ENCODE measurements at places on chromosomes 7 and 10.

DNA sequence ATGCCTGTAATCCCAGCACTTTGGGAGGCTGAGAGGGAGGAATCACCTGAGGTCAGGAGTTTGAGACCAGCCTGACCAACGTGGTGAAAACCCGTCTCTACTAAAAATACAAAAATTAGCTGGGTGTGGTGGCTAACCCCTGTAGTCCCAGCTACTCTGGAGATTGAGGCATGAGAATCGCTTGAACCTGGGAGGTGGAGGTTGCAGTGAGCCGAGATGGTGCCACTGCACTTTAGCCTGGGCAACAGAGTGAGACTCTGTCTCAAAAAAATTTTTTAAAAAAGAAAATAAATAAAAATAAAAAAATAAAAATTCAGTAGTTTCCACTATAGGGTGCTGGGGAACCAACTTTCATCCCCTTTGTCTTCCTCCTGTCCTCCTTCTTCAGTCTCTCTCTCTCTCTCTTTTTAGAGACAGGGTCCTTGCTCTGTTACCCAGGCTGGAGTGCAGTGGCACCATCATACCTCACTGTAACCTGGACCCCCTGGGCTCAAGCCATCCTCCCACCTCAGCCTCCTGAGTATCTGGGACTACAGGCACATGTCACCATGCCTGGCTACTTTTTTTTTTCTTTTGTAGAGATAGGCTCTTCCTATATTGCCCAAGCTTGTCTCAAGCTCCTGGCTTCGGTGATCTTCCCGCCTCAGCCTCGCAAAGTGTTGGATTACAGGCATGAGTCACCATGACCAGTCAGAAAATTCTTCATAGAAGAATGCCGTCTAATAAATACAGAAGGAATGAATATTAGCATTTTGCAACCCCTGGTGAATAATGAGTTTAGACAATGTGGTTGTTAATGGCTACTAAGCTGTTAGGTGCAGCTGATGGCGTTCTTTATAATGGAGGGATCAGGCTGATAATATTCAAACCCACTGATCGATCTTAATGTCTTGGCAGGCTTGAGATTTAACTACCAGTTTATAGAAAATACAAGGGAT lies 20.6 kb downstream of the RBM20 start:
- DNase-seq: peak; percentile 35

DNA sequence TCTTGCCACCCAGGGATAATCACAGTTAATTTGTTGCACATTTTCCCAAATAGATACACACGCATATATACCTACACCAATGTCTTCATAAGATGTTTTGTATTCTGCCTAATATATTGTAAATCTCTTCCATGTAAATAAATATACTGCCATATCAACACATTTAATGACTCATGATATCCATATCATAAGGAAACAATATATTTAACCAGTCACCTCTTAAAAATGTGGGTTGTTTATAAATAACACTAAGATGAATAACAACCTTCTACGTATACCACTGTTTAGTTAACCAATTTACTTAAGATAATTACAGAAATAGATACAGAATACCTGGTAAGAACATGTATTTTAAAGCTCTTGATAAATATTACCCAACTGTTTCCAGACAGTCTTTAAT lies 38.2 kb downstream of the ELAPOR2 start:
- no peak for DNase-seq

GRCh38 chr10:3944591-3944990 lies 159.6 kb upstream of the KLF6 start:
- no peak for DNase-seq

- no peak for DNase-seq
Measured at GRCh38 chr10:45456822-45457221, 82.8 kb downstream of the ALOX5 start.

DNA sequence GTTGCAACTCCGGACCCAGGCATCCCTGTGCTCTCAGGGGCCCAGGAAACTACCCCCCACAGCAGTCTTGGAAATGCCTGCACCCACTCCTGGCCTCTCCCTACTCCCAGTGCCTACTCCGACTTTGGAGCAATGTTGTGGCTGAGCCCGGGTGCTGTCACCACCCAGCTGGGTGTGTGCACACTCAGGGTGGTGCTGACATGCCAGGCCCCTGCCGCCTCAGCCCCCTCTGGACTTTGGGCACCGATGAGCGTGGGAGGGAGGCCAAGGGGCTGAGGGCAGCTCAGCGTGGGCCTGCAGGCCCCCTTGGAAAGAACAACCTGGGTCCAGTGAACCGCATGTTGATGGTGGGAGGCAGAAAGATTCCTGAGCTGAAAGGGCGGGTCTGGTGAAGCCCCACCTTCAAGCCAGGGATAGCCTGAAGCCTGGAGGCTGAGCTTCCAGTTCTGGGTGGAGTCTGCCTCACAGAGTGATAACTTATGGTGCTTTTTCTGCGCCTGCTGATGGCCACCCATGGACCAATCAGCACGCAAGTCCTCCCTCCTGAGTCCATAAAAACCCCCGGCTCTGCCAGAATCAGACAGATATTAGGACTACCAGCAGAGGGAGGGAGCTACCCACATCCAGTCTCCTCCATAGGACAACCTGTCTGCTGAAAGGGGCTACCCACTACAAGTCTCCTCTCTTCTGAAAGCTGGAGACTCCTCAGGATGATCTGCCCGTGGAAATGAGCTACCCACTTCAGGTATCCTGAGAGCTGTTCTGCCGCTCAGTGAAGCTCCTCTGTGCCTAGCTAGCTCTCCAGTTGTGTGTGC lies 380.4 kb upstream of the SORCS1 start:
- DNase-seq: no peak

- DNase-seq: peak; percentile 37
Measured at GRCh38 chr10:110138197-110138812, 69.1 kb upstream of the MXI1 start.

GRCh38 chr10:101767966-101768790 lies 7.7 kb downstream of the FGF8 start:
- DNase-seq: no peak

GRCh38 chr7:64951250-64951848 lies 39.5 kb downstream of the ZNF117 start:
- DNase-seq: peak; percentile 64
